NAMALWA (cell line): ENCODE measurements at places on chromosomes 3 and 15.

DNA sequence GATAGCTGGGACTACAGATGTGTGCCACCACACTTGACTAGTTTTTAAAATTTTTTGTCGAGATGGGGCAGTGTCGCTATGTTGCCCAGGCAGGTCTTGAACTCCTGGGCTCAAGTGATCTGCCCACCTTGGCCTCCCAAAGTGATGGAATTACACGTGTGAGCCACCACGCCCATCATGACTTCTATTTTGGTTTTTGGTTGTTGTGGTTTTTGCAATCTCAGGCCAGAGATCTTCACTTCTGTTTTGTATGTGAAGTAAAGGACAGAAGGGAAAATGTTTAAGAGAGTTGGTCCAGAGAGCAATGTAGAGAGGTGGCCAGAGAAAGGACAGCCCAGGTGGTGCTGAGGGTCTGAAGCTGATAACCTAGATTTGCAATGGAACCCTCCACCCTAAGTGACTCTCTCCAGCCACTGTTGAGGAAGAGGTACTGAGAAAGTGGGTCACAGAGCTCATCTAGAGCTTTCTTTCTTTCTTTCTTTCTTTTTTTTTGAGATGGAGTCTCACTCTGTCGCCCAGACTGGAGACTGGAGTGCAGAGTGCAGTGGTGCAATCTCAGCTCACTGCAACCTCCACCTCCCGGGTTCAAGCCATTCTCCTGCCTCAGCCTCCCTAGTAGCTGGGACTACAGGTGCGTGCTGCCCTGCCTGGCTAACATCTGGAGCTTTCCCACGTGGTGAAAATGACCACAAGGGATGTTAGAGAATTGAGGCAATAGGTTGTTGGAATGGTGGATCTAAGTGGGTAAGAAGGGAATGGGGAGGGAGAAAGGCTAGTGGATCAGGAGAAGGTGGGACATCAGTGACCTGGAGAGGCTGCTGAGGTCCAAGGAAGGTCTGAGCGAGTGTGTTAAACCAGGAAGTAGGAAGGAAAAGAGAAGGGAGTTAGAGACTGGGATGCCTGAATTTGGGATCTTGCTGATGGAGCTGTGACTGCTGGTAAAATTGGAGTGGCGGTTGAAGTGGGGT, 22.4 kb upstream of the SEMA4B start:
- no peak for DNase-seq

- no peak for DNase-seq
Measured at GRCh38 chr3:149816986-149817385, 4.0 kb downstream of the RNF13 start.

GRCh38 chr3:157086775-157087174, 73.2 kb downstream of the CCNL1 start:
- no peak for DNase-seq

DNA sequence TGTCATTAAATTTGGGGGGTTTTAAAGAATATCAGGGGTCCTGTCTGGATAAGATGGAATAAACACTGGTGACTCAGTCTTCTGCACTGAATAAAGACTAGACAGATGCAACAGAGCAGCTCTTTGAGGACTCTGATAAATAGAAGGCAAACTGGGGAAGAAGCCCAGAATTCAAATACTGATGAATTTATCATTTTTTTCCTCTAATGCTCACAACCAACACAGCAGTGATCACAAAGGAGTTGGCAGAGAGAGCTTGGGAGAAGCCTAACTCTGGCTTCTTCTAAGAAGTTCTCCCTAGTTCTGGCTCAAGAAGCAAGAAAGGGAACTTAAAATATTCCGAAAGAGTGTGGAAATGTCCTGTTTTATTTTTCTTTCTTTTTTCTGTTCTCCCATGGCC, 597.8 kb downstream of the FGF12 start:
- no peak for DNase-seq

DNA sequence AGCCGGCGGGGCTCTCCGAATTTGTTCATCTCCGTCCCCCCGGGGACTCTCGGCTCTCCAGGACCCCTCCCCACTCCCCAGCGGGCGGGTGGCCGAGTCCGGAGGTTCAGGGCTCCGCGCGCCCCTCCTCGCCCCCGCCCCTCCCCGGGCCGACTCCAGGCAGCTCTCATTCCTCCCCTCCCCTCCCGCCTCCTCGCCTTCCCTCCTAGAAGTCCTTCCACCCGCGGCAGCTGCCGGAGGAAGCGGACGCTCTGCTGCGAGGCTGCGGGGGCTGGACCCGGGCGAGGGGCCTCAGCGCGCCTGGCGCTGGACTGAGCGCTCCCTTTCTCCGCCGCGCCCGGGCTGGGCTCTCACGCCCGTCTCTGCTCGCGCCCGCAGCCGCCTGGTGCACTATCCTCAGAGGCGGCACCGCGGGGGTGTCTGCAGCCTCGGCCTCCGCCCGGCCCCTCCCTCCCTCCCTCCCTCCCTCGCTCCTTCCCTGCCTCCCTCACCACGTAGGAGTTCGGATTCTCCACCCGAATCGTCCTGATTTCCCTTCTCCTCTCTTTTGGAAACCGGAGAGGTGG, at the start of gene ROBO2:
Gene ROBO2, plus strand, starts transcription at position 494 of the 566 bp plus-strand sequence. CDS start 687 bp downstream, outside the sequence.
- no peak for DNase-seq

- DNase-seq: no peak
Measured at GRCh38 chr3:143421556-143421955, 302.0 kb downstream of the CHST2 start.

DNA sequence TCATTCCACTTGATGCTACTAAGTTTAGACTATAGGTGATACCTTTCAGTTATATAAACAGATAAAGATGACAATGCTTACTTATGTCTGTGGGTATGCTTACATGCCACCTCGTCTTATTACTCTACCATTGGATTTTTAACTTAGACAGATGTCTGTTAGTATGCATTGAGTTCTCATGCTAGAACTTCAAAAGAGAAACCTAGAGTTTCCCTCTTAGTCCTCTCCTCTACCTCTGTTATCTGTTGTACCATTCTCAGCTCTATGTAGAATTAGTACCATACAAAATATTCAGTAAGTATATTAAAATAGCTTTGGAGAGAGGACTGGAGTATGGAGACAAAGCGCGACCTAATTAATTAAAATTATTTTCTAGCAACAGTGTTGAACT, 111.3 kb downstream of the BBX start:
- DNase-seq: no peak

DNA sequence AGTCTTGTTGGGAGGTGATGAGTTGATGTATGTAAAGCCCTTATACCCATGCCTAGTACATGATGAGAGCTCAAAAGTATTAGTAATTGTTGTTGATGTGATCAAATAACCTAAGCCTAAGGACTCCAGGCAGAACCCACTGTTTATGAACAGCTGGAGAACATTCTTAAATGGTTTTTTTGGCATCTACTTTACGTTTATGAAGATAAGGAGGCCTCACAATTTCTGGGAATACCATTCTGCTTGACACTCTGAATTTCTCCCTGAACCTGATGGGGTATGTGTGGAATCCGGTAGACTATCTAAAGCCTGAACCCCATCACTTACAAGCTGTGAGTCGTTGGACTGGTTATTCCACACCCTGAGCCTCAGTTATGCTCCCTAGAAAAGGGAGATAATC, 244.6 kb upstream of the WNT5A start:
- DNase-seq: no peak

DNA sequence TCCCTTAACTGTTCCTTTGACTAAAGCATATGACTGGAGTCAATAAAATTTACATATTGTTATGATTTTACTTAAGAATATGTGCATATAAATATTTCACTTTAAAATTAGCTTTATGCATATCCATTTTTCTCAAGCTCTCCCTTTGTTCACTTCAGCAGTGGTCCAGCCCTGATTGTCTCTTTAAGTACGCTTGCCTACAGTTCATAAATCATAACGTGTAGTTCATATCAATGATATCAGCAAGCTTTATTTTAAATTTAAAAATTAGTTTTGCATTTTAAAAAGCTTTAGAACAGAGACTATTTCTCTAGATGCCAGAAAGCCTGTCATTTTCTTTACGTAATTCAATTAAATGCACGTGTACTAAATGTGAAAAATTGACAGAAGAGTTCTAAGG, 721.9 kb downstream of the OTOL1 start:
- DNase-seq: no peak

DNA sequence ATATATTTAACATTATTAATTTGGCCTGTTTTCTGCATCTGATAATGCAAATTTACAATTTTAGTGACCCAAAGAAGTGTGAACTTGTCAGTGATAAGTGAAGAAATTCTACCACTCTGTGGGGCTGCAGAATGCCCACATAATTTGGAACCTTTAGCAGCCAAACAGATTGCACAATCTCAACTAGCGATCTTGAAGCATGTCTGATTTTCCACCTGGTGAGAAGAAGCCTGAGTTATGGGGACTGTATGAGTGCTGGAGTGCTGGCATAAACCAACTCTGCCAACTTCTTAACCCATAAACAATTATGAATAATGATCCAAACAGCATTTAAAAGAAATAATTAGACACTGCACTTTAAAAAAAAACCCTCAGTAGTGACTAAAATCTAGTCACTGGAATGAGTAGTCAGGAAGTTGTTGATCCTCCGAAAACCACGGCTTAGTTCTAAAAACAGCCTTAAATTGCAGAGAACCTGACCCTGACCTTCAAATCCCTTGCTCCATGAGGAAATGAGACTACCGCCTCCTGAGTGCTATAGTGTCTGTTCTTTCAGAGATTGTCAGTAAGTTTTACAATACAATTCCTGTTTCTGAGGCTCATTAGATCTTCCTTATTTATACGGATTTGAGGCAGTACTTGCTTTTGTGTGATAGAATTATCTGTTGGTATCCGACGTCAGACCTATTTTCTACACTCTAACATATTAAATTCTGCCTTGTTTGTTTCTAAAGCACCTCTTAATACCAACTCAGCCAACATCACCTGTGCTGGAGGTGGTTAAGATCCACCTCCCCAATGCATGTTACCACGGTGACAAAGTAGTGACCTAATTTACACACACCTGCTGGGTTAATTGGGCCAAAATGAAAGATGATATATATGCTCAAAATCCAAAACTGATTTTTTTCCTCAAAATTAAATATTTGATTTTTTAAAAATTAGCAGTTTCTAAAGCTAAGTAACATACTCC, 267.7 kb downstream of the ZBTB20 start:
- no peak for DNase-seq

- DNase-seq: no peak
Measured at GRCh38 chr3:126376444-126376843, 18.3 kb upstream of the CFAP100 start.

DNA sequence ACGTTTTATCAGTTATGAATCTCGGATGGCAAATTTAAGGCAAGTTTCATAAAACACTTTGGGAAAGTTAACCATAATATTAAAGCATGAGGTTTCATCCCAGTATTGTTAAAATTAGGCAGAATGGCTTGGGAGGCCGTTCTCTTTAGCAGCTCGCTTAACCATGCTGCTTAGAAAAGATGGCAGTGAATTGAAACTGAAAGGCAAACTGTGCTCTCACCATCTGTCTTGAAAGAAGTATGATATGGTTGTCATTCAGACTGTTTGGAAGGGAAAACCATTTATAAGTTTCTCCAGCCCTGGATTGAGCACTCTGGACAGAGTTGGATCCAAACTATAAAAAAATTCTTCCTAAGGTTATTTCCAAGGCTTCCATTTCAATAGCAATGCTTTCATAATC, 332.3 kb upstream of the SUCLG2 start:
- DNase-seq: no peak

DNA sequence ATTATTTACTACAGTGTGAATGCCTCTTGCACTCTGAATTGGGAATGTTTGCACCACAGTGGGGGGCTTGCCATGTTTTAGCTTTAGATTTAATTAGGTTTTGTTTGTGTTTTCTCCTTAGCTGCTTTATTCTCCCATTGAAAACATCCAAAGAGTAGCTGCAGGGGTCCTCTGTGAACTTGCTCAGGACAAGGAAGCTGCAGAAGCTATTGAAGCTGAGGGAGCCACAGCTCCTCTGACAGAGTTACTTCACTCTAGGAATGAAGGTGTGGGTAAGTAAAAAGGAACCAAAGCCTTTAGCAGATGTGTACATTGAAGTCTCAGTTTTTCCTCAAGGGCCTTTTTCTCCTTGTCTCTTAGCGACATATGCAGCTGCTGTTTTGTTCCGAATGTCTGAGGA, 36.9 kb downstream of the CTNNB1 start:
- DNase-seq: no peak

DNA sequence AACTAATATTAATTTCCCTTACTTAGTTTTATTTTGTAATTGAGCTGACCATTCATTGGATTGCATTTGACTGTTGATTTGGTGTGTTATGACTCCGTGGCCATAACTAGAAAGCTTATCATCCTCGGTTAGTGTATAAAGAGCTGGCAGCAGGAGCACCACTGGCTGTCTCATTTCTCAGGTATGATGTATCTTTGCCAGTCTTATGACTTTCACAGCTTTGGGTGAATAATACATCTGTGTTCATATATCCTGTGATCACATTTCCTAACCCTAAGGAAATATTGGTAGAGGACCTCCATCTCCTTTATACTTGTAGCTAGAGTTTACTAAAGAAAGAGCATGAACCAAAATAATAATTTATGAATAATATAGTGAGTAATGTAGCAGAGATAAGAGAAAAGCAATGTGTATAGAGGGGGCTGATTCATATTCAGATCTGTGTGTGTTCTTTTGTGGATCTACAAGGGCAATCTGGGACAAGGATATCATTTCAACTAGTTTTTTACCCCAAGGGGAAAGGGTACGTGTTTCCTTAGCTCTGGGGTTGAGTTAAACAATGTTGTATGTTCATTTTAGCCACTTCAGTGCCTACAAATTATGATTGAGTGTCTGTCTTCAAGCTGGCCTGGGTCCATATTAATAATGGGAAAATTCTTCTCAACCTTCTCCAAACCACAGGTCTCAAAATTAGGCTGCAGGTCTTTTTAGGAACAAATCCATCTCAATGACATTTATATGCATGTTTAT, 901.7 kb downstream of the NTRK3 start:
- no peak for DNase-seq

GRCh38 chr3:177982034-177982433, 554.2 kb upstream of the KCNMB2 start:
- no peak for DNase-seq

DNA sequence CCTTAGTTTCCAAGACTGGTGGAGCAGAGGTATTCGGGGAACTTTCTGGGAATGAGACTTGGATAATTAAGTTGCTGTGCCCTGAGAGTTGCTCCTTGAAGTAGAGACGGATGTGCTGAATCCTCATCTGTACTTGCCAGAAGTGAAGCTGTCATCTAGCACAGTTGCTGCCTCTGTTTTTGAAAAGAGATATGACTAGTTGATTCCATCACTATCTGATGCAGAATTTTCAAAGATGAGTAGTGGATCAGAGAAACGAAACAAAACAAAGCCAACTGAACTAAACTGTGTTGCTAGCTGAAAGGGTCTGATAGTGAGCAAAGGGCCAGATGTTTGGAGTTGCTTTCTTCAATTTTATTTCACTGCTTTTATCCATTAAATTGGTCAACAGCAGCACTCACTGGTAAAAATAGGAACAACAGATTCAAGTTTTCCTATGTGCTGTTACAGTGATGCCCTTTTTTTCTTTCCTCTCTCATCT, 52.7 kb downstream of the MITF start:
- DNase-seq: peak; percentile 14
